Stimulated activated CD4-positive, alpha-beta T cell treated with anti-CD3 and anti-CD28 coated beads, Interleukin-2, amount 100 ng/mL, for 24 hours (primary cell): ENCODE measurements at places on chromosomes 5 and 9.

GRCh38 chr5:150320044-150320613, 17.4 kb upstream of the ARSI start:
- no peak for DNase-seq

GRCh38 chr5:31860726-31861433, 221.9 kb downstream of the PDZD2 start:
- DNase-seq, result no peak

DNA sequence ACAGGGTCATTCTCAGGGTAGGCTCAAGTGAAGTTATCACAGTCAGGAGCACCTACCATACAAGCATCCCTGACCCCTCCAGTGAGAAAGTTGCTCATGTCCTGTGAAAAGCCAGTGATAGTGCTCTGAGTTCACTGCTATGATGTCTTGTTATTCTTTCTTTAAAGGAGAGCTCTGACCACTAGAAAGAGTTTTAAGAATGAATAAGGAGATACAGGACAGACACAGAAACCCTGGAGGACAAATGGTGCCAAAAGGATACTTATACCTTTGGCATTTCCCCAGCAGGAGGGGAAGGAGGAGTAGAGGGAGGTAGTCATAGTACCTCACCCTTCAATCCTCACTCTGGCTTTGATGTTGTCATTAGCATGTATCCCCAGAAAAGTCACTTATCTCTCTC, 84.0 kb upstream of the AGXT2 start:
- no peak for DNase-seq

DNA sequence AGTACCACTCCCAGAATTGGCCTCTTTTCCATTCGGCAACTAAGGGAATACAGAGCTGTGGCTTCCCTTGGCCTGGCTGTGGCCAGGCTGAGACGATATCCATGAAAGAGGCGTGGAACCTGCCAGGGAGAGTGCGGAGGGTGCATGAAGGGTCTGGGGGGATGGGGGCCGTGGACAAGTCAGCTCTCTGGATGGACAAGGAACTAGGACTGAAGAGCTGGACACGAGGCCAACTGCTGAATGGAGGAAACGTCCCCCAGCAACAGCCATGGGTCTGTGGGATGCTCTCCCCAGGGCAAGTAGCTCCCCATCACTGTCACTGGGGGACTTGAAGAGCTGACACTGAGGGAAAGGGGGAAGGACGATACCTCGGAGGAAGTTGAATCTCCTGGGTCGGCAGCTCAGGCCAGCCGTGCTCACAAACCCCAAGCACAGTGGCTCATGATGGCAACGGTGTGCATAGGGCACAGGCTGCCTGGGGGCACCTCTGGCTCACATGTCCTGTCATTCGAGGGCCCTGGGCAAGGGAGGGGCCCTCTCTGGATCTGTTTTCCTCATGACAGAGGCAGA, 4.1 kb upstream of the OLFM1 start:
- no peak for DNase-seq

DNA sequence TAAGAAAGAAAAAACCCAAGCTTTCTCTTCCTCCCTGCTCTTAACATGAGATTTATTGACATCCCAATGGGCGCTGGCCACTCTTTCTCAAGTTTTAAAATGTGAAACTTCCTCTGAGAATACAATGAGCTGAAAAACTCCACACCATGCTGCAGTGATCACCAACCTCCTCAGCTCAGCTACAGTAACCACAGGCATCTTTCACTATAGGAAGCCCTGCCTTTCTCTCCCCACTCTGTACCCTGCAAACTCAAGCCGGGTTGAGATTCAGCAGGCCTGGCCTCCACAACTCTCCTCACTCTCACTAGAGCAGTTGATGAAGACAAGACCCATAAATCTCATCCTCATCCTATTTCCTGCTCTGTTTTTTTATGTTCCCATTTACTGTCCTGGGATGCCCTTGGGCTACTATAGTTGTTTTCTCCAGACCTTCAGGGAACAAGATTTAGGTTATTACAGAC, 48.3 kb downstream of the SH3TC2 start:
- no peak for DNase-seq
